COR-L47 (cell line): ENCODE measurements at places on chromosomes 7 and 10.

- no peak for DNase-seq
Measured at GRCh38 chr10:3881622-3882021, 96.6 kb upstream of the KLF6 start.

DNA sequence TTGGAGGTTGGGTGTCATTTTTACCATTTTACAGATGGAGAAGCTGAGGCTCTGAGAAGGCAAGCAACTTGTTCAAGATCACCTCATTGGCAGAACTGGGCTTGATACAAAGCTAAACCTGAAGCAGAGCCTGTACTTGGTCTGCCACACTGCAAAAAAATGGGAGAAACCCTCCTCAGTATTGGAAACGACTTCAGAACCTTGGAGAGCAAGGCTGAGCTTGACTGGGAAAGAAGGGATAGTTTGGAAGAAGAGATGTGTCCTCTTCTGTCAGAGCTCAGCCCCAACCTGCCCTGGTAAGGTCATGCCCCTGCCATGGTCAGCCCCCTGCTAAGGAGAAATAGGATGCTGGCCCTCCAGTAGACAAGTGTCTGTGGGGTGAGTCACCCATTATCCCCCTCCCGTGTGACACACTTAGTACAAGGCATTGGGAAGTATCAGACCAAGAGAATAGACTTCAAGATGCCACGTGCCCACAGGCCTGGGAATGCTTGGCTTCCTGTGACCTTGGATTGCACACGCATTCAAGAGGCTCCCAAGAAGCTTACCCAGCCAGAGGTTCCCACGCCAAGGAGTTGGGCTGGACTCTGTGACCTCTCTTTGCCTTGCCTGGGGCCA, 56.2 kb upstream of the SMNDC1 start:
- no peak for DNase-seq

GRCh38 chr10:101217450-101218281, 11.6 kb downstream of the LBX1 start:
- no peak for DNase-seq

DNA sequence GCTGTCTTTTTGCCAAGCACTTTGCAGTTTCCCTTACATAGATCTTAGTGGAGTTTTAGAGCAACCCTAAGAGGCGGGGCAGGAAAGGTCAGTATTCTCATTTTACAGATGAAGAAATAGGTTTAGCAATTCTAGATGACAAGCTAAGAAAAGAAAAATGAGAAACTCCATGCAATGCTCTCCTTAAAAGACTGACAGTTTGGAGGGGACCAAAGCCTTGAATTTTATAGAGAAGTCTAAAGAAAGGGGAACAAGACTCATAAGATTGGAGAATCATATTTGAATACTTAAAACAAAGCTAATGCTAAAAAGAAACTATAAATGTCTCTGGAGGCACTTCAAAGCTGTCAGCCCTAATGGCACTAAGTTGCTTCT, 19.6 kb downstream of the CEP55 start:
- DNase-seq = no peak

DNA sequence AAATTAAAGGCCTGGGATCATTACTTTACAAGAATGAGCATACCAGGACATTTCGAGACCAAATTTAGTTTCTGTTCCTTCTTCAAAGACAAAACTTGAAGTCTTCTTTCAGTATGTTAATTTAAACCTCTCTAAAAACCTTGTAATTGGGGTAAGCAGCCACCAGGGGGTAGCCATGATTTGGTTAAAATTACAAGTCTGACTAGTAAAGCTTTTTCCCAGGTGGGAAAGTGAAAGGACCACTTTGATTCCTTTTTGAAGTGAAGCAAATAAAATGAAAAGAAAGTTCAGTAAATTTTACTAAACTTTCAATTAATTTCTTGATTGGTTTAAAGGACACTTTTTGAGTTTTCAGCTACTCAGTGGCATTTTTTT, 294.3 kb downstream of the BBS9 start:
- no peak for DNase-seq

DNA sequence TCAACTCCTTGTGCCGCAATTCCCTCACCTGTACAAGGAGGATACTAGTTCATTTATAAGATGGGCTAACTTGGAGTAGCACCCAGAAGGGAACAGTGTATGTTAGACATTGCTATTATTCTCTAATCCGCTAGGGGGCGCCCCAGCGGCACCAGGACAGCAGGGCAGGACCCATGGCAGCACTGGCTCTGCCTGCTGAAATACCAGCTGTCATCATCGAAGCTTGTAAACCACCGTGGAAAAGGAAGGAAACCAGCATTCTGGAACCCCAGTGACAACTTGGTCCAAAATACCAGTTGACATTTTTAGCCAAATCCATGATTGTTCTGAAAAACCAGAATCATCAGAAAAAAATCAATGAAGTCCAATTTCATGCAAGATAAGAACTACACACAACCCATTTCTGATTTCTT, 134.4 kb downstream of the ITGA8 start:
- DNase-seq = no peak

GRCh38 chr10:63410633-63411032, 55.1 kb downstream of the JMJD1C start:
- DNase-seq = no peak

DNA sequence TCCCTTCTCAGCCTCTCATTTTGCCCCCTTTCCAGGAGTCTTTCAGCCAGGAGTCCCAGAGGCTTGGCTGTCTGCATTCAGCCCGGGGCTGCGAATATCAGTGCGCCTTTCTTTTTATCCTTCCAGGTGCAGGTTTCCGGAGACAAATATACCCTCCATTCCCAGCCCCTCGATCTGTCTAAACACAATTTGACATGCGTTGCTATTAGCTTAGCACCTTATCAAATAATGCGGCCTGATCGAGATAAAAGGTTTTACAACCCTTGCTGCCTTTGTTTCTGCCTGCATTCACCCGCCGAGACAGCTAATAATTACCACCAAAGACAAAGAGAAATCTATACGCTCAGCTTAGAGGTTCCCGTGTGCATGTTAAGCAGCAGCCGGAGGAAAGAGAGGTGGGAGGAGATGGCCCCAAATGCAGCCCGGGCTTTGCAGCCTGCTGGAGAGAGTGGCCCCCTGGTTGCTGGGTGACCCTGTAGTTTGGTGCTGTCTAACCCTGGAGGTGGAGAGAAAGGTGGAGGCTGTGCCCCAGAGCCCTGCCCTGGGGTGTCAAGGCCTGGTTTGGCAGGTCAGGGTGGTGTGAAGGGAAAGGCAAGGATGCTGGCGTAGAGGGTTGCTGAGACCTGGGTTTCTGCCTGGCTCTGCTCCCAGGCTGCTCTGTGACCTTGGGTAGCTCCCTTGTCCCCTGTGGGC, 185.3 kb downstream of the RPS24 start:
- peak; percentile 42 for DNase-seq

- DNase-seq = no peak
Measured at GRCh38 chr10:62049624-62050345, 148.3 kb downstream of the ARID5B start.

- DNase-seq = no peak
Measured at GRCh38 chr10:43371418-43371817, at the start of gene FXYD4. Gene FXYD4 (plus strand): TSS chr10:43371636. CDS start chr10:43373747, 2,111 bp downstream.

DNA sequence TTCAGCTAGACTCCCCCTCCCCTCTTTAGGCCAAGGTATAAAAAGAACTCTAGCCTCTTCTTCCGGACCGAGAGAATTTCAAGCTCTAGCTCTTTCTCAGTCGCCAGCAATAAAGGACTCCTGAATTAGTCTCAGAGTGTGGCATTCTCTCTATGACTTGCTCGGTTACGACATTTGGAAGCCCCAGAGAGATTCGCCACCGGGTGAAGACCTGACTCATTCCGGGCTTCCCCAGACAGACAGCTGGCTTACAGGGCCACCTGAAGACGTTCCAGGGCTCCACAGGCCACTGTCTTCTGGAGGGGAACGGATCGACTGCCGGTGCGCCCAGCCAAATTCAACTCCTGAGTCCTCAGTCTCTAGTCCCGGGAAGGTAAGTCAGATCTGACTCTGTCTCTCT, at the start of gene AKR1B15:
Gene AKR1B15, plus strand, starts transcription at position 234 of the 400 bp plus-strand sequence. CDS start 15,510 bp downstream, outside the sequence.
- no peak for DNase-seq

GRCh38 chr7:44955733-44956132, 23.1 kb downstream of the MYO1G start:
- DNase-seq = no peak

DNA sequence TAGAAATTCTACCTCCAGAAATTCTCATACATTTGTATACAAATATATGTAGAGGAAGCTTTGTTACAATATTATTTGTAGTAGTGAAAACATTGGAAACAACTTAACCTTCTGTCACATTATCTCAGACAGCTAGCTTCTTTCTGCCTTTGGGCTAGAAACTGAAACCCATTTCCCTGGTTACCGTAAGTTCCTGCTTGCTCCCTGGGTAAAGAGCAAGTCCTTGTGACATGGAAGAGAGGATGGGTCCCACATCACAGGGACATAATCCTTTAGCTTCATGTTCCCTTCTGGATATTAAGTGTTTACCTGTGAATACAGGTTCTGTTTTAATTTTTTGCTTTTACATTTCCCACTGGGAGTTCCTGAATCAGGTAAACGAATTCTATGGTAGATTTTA, 41.8 kb downstream of the KLHDC10 start:
- no peak for DNase-seq
